ENCODE measurements at places on chromosomes 13 and 19.

DNA sequence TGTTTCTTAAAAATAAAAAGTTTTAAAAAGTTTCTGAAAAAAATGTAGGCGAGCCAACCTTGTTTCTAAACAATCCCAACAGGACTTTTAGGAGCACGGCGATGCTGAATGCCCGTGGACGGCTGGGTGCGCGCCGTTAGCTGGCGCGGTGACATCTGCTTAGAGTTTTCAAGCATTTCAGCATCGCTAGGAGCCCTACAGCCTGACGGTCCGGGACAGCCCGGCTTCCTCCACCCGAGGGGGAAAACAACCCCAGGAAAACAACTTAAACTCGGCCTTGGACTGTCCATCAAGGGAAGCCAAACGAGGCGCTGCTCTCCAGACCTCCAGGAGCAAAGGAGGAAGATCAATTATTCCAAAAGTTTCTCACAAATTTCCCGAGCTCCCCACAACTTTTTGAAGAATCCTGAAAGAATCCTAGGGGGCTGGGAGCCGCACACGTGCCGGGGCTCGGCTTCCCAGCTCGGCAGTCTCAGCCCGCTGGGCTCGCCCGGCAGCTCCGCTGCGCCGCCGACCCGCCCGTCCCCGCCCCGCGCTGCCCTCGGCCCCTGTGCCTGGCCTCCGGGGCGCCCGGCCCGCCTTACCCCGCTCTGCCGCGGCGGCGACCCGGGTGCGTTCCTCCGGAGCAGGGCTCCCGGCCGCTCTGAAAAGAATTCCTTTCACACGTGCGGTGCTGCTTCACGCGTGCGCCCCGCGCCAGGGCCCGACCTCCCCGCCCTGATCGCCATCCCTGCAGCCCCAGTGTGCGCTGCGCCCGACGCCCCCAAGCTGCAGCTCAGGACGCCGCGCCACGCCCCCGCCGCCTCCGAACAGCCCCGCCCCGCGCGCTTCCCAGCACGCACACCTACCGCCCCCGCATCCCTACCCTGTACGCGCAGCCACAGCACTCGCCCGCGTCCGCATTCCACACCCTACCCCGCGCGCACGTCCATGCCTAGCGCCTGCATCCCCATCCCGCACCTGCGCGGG, at the start of gene GJA3:
GJA3 (minus strand) TSS at position 747 of the 969 bp plus-strand sequence. CDS start 17,764 bp downstream, outside the sequence.
- H3K27me3 ChIP-seq: peaks cover under 1% of the 10 kb centered on the region
- H3K36me3 ChIP-seq: no peaks in the 10 kb centered on the region
- peak; percentile 74 for DNase-seq
- H3K27ac ChIP-seq: peak within 1 kb of the TSS; percentile 80

- H3K4me3 ChIP-seq: no peak overlapping the region
- peaks cover 4% of the 10 kb centered on the region for H3K36me3 ChIP-seq
- H3K27ac ChIP-seq: no peak overlapping the region
- H3K4me1 ChIP-seq: no peaks in the 10 kb centered on the region
- no peak for DNase-seq
These were observed 114.9 kb upstream of the WASF3 start for GRCh38 chr13:26442541-26442940.

- peaks cover 10% of the 10 kb centered on the region for H3K36me3 ChIP-seq
- H3K4me1 ChIP-seq: no peaks in the 10 kb centered on the region
- DNase-seq: no peak
- H3K4me3 ChIP-seq: no peak overlapping the region
- no peak overlapping the region for H3K27ac ChIP-seq
- no peaks in the 10 kb centered on the region for H3K27me3 ChIP-seq
These were observed 102.7 kb downstream of the ATP11A start for GRCh38 chr13:112792511-112792910.

DNA sequence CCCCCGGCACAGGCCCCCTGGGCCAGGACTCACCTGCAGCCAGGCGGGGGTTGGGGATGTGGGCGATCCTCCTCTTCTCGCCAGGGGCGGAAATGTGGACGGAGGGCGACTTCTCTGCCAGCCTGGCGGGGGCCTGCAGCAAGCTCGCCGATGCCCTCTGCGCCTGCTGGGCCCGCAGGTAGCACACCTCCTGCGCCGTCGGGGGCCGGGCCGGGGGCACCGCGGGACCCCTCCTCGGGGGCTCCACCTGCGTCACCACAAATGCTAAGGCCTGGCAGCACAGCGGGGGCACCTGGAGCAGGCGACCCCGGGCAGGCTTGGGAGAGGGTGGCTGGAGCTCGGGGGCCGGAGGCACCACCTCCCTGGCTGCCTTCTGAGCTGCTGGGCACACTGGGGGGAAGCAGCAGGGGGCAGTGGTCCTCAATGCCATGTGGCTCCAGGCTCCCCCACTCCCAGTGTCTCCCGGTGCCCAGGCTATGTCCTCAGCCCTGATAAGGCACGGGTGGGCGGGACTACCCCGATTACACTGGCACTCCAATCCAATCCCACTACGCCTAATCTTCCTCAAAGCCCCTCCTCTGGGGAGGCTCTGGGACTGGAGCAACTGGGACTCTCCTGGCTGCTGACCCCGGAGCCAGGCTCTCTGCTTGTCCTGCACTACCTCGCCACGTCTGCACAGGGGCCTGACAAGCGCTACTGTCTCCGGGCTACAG, 11.6 kb upstream of the ATP8B3 start:
- no peak for DNase-seq
- H3K4me1 ChIP-seq: peaks cover 5% of the 10 kb centered on the region
- H3K27ac ChIP-seq: no peak overlapping the region
- H3K36me3 ChIP-seq: peaks cover 45% of the 10 kb centered on the region
- no peak overlapping the region for H3K4me3 ChIP-seq
- no peaks in the 10 kb centered on the region for H3K27me3 ChIP-seq

GRCh38 chr19:4597975-4598671, 38.6 kb upstream of the SEMA6B start:
- H3K27ac ChIP-seq: no peak overlapping the region
- peak overlapping the region; percentile 74 for H3K4me3 ChIP-seq
- no peaks in the 10 kb centered on the region for H3K36me3 ChIP-seq
- H3K27me3 ChIP-seq: peaks cover 22% of the 10 kb centered on the region
- peaks cover 18% of the 10 kb centered on the region for H3K4me1 ChIP-seq
- peak; percentile 50 for DNase-seq

GRCh38 chr19:13118424-13119193, 545 bp downstream of the NACC1 start:
- no peaks in the 10 kb centered on the region for H3K27me3 ChIP-seq
- H3K4me3 ChIP-seq: peak overlapping the region; percentile 74
- peaks cover 12% of the 10 kb centered on the region for H3K36me3 ChIP-seq
- peak overlapping the region; percentile 75 for H3K27ac ChIP-seq
- peaks cover 29% of the 10 kb centered on the region for H3K4me1 ChIP-seq
- peak; percentile 44 for DNase-seq

- peaks cover 26% of the 10 kb centered on the region for H3K36me3 ChIP-seq
- no peaks in the 10 kb centered on the region for H3K27me3 ChIP-seq
- DNase-seq: no peak
- no peak overlapping the region for H3K4me3 ChIP-seq
- H3K27ac ChIP-seq: no peak overlapping the region
These were observed 202.4 kb downstream of the LMO7 start for GRCh38 chr13:75838366-75839005.

DNA sequence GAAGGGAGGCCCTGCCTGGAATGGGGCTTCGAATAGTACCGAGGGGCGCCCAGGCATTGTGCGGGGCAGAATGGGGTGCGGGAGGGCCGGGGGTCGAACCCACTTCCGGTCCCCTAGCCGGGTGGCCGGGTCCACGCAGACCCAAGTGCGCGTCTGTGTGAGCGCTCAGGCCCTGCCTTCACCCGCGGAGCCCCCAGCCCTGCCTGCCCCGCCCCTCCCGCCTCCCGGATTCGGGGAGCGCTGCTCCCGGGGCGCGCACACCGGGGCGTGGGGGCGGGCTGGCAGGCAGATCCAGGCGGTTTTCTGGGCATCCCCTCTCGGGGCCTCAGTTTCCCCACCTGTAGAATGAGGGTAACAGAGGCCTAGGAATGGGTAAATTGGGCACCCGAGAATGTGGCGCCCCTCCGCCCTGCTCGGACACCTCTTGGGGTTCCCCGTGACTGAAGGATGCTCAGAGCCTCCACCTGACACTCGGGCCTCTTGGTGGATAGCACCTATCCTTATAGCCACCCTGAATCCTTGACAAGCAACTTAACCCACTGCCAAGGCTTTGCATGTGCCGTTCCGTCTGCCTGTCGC, 682 bp downstream of the PIK3R2 start:
- no peaks in the 10 kb centered on the region for H3K27me3 ChIP-seq
- H3K27ac ChIP-seq: peak overlapping the region; percentile 91
- H3K4me1 ChIP-seq: peaks cover 15% of the 10 kb centered on the region
- DNase-seq: no peak
- peak overlapping the region; percentile 83 for H3K4me3 ChIP-seq
- H3K36me3 ChIP-seq: no peaks in the 10 kb centered on the region

DNA sequence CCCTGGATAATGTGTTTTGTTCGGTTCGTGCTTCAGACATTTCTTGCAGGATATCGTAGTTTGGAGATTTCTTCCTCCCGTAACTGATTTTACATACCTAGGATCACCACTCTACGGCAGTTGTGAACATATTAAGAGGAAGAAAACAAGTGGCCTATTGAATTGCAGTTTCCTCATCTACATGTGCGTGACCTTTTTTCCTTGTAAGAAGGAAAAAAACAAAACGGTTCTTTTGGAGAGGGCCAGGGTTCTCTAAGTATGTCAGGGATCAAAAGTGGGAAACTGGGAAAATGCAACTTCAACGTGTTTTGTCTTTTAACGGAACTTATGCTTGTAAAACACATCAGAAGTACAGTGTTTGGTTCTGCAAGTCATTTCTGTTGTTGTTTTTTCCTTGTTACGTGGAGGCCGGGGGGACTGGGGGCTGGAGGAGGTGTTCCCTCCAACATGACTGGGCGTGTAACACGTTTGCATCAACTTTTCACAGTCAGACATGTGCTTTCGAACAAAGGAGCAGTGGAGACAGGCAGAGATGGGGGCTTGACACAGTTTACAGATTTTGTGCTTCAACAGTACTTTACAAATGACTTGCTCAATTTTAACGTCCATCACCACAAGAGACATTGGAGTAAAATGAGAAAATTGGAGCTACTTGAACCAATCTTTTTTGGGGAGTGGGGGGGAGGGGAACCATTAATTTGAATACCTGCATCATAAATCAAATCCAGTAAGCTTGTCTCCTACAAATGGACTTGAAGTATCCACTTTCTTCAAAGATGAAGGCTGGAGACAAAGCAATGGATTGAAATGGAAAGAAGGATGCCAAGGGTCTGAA, 3.8 kb downstream of the ZC3H4 start:
- H3K27ac ChIP-seq: peak overlapping the region; percentile 99
- peaks cover 12% of the 10 kb centered on the region for H3K36me3 ChIP-seq
- peak overlapping the region; percentile 97 for H3K4me3 ChIP-seq
- peaks cover 64% of the 10 kb centered on the region for H3K4me1 ChIP-seq
- peak; percentile 28 for DNase-seq

GRCh38 chr13:24142886-24143285, 17.6 kb upstream of the SPATA13 start:
- DNase-seq: no peak
- H3K27ac ChIP-seq: no peak overlapping the region
- H3K36me3 ChIP-seq: no peaks in the 10 kb centered on the region
- H3K4me1 ChIP-seq: peaks cover 5% of the 10 kb centered on the region

GRCh38 chr19:40705362-40705651, 11.4 kb downstream of the COQ8B start:
- no peak overlapping the region for H3K27ac ChIP-seq
- peaks cover 78% of the 10 kb centered on the region for H3K36me3 ChIP-seq
- DNase-seq: no peak
- H3K27me3 ChIP-seq: no peaks in the 10 kb centered on the region

GRCh38 chr13:43596924-43597598, 189.7 kb downstream of the ENOX1 start:
- peaks cover 6% of the 10 kb centered on the region for H3K4me1 ChIP-seq
- H3K4me3 ChIP-seq: no peak overlapping the region
- no peaks in the 10 kb centered on the region for H3K36me3 ChIP-seq
- DNase-seq: no peak
- no peaks in the 10 kb centered on the region for H3K27me3 ChIP-seq

GRCh38 chr19:44817725-44818465, 9.0 kb downstream of the BCAM start:
- H3K4me1 ChIP-seq: no peaks in the 10 kb centered on the region
- no peak overlapping the region for H3K27ac ChIP-seq
- peaks cover 15% of the 10 kb centered on the region for H3K27me3 ChIP-seq
- no peak for DNase-seq
- no peak overlapping the region for H3K4me3 ChIP-seq

- DNase-seq: no peak
- no peaks in the 10 kb centered on the region for H3K4me1 ChIP-seq
- H3K27ac ChIP-seq: no peak overlapping the region
These were observed 257.6 kb downstream of the TEX29 start for GRCh38 chr13:111577956-111578605.

- H3K27ac ChIP-seq: peak overlapping the region; percentile 49
- no peaks in the 10 kb centered on the region for H3K36me3 ChIP-seq
- H3K4me3 ChIP-seq: no peak overlapping the region
- H3K27me3 ChIP-seq: no peaks in the 10 kb centered on the region
- no peaks in the 10 kb centered on the region for H3K4me1 ChIP-seq
These were observed 63.6 kb downstream of the RGCC start for GRCh38 chr13:41520660-41521630.

DNA sequence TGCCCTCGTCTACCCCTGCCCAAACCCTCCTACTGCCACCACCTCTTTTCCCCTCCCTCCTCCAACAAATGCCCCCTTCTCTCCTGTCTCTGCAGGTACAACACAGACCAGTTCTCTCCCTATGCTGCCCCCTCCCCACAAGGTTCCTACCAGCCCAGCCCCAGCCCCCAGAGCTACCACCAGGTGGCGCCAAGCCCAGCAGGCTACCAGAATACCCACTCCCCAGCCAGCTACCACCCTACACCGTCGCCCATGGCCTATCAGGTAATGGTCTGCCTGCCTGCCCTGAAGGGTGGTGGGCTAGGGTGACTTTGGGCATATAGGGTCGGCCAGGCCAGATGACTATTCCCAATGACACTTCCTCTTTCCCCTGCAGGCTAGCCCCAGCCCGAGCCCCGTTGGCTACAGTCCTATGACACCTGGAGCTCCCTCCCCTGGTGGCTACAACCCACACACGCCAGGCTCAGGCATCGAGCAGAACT, 6.5 kb upstream of the TIMM50 start:
- no peak overlapping the region for H3K27ac ChIP-seq
- H3K27me3 ChIP-seq: no peaks in the 10 kb centered on the region
- H3K4me3 ChIP-seq: no peak overlapping the region
- H3K36me3 ChIP-seq: peaks cover 62% of the 10 kb centered on the region
- peak; percentile 67 for DNase-seq

DNA sequence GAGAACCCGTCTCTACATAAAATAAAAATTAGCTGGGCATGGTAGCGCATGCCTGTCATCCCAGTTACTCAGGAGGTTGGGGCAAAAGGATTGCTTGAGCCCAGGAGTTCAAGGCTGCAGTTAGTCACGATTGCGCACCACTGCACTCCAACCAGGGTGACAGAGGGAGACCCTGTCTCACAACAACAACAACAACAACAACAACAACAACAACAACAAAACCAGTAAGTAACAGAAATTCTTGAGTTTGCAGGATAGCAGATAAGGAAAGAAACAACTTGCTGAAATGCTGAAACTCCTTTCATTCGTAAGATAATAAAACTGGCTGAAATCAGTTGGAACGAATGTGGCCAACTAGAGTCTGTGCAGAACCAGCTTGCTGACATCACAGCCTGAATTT, 23.1 kb upstream of the URI1 start:
- no peaks in the 10 kb centered on the region for H3K4me1 ChIP-seq
- no peak for DNase-seq
- H3K27me3 ChIP-seq: peaks cover 2% of the 10 kb centered on the region
- H3K36me3 ChIP-seq: no peaks in the 10 kb centered on the region
- H3K4me3 ChIP-seq: no peak overlapping the region
